ENCODE measurements at places on chromosomes 7 and 10.

- DNase-seq = no peak
These were observed 37.6 kb downstream of the PITRM1 start for GRCh38 chr10:3135006-3135405.

DNA sequence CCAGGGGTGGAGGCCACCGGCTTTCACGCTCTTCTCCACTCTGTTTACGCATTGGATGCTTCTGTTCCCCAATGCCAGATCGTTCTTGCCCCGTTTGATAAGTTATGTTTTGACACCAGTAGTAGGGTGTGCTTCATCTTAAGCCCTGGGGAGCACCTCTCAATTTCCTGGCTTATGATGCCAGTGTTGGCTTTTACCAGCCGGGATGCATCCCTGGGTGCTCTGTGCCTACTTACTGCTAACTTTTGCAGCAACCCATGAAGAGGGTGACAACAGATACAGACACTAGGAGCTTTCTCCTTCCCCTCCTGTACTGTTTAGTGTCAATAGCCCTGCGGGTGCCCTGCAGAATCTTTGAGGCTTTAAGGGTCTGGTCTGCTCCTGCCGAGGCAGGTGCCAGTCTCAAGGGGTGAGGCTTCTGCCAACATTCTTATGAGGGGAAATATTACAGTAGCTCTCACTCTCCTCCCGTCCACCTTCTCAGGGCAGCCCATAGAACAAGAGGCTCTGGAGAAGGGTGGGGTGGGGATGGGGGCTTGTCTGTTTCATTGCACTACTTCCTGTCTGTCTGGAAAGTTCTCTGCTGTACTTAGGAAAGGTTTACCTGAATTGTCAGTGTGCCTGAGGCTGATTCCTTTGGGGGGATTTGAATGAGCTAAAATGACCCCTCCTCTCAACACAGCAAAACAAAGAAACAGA lies 23.3 kb downstream of the ADCY1 start:
- DNase-seq = no peak

GRCh38 chr7:40990841-40991240 lies 712.0 kb downstream of the INHBA start:
- DNase-seq = no peak

GRCh38 chr7:80883154-80884025 lies 35.5 kb downstream of the SEMA3C start:
- DNase-seq = no peak

- no peak for DNase-seq
These were observed 295.6 kb downstream of the PRKG1 start for GRCh38 chr10:51369903-51370302.

- peak; percentile 92 for DNase-seq
These were observed at the start of gene LUC7L2 for GRCh38 chr7:139359366-139360209. Gene LUC7L2, plus strand, starts transcription at chr7:139359894. Its CDS starts 368 bp downstream, at chr7:139360262.

DNA sequence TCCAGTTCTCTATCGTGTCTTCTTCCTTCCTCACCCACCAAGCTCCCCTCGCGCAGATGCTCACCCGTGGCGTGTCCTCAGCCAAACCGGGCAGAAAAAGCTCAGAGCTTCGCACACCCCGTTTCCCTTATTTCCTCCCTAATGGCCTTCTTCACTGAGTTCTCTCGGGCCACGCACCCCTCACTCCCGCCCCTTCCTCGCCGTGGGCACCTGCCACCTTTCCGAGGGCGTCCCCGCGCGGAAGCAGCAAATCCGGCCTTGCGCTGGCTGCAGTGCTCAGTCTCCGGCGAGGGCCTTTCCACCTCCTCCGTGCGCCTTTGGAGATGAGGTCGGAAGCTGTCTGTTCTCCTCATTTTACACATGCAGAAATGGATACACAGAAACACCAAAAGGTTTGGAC lies 12.4 kb upstream of the CALML3 start:
- DNase-seq = no peak

Measured in NCI-H187 treated with DMSO at 0.1 percent for 48 hours (cell line).